Activated naive CD8-positive, alpha-beta T cell treated with anti-CD3 and anti-CD28 coated beads, Interleukin-2, amount 10 ng/mL, durations not matched to agents 7 days and 5 days (primary cell): ENCODE measurements at places on chromosomes 16 and 17.
A peak's percentile ranks its signal among the peaks of the same experiment; 100 is the strongest.

DNA sequence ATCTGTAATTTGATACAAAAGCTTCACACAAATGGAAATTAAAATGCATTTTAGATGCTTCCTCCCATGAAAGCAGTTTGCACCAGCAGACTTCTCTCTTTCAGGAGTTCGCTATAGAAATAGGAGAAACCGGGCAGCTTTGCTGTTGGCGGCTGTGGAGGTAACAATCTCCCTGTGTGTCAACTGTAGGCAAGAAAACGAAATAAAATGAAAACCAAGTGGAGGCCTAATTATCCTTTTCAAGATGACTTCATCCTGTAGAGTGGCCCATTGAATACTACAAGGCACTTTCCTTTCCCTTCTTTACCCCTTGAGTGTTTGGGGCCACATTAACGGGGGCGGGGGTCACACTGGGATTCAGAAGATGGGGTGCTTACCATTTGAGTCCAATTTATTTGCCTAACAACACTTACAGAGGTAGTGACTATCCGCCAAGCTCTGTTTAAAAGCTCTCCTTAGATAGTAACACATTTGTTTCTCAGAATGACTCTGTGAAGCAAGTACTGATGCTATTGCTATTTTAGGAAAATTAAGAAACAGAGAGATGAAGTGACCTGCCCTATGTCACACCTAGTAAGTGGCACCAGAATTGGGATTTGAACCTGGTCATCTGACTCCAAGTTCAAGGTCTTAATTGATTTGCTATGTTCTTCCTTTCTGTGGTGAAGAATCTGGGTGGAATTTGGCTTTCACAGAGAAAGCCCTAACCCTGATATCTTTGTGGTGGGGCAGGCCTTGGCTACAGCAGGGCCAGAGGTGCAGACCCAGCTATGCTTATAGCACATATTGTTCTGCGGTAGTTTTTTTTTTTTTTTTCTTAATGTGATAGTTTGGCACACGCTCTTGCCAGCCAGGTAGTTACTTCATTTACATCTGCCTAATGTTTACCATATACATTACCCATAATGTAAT lies 125.5 kb upstream of the MPHOSPH6 start:
- H3K27me3 ChIP-seq, result no peaks in the 10 kb centered on the region
- no peak overlapping the region for H3K27ac ChIP-seq
- H3K4me1 ChIP-seq, result no peaks in the 10 kb centered on the region
- H3K36me3 ChIP-seq, result no peaks in the 10 kb centered on the region

- peak overlapping the region; percentile 85 for H3K27ac ChIP-seq
- H3K4me1 ChIP-seq, result peaks cover 32% of the 10 kb centered on the region
- no peak for DNase-seq
- peak overlapping the region; percentile 22 for H3K4me3 ChIP-seq
Observed at GRCh38 chr17:82239926-82240505, 11.2 kb downstream of the SLC16A3 start.

- DNase-seq, result no peak
- no peaks in the 10 kb centered on the region for H3K36me3 ChIP-seq
- no peaks in the 10 kb centered on the region for H3K4me1 ChIP-seq
- peaks cover 6% of the 10 kb centered on the region for H3K27me3 ChIP-seq
- H3K27ac ChIP-seq, result no peak overlapping the region
- no peak overlapping the region for H3K4me3 ChIP-seq
Observed at GRCh38 chr17:42944211-42944610, 20.0 kb downstream of the AARSD1 start.

- peaks cover 37% of the 10 kb centered on the region for H3K4me1 ChIP-seq
- no peak overlapping the region for H3K27ac ChIP-seq
Observed at GRCh38 chr16:85984947-85985451, 86.0 kb downstream of the IRF8 start.

DNA sequence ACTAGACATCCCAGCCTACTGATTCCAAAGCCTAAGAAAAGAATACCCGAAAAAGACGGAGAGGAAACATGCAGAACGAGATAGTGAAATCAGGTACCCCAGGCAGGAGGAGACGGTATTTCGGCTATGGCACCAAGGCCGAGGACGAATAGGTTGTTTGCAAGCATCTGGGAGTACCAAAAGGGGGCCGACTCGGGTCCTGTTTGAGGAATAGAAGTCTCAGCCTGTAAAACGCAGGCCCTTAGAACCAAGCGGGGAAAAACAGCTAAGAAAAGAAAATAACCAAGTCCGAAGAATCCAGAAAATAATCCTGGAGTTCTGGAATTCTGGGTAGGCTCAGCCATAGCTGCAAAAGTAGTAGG lies 537 bp downstream of the SLC35B1 start:
- H3K4me3 ChIP-seq, result peak overlapping the region; percentile 93
- DNase-seq, result no peak
- no peaks in the 10 kb centered on the region for H3K27me3 ChIP-seq

GRCh38 chr17:18932360-18933055 lies 19.5 kb upstream of the SLC5A10 start:
- peak overlapping the region; percentile 60 for H3K27ac ChIP-seq
- H3K4me1 ChIP-seq, result peaks cover 18% of the 10 kb centered on the region
- H3K4me3 ChIP-seq, result no peak overlapping the region
- DNase-seq, result no peak
- peaks cover 9% of the 10 kb centered on the region for H3K27me3 ChIP-seq
- peaks cover 23% of the 10 kb centered on the region for H3K36me3 ChIP-seq

- H3K36me3 ChIP-seq, result no peaks in the 10 kb centered on the region
- peaks cover 4% of the 10 kb centered on the region for H3K27me3 ChIP-seq
- H3K4me1 ChIP-seq, result no peaks in the 10 kb centered on the region
- no peak overlapping the region for H3K27ac ChIP-seq
- H3K4me3 ChIP-seq, result no peak overlapping the region
Observed at GRCh38 chr16:46717692-46718091, 28.2 kb downstream of the ORC6 start.

- H3K4me3 ChIP-seq, result no peak overlapping the region
- H3K27me3 ChIP-seq, result peaks cover 22% of the 10 kb centered on the region
- H3K27ac ChIP-seq, result no peak overlapping the region
- H3K4me1 ChIP-seq, result peaks cover 8% of the 10 kb centered on the region
- H3K36me3 ChIP-seq, result peaks cover 1% of the 10 kb centered on the region
Observed at GRCh38 chr17:62791235-62791734, 16.8 kb downstream of the MARCHF10 start.

DNA sequence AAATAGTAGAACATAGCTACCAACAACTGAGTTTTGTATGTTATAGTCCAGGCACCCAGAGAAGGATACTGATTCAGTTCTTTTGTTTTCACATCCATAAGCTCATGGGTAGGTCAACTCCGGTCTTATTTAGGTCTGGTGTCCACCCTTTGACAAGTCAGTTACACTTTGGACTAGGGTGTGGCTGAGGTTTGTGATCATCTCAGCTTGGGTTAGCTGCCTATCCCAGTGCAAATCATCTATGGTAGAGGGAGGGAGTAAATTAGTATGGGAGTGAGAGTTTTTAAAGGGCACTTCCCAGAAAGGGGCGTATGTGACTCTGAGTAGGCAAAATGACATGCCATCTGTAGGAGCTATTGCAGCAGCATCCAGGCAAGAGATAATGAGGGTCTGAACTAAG lies 66.1 kb downstream of the TANC2 start:
- H3K27ac ChIP-seq, result no peak overlapping the region
- peaks cover 3% of the 10 kb centered on the region for H3K4me1 ChIP-seq
- no peak for DNase-seq

DNA sequence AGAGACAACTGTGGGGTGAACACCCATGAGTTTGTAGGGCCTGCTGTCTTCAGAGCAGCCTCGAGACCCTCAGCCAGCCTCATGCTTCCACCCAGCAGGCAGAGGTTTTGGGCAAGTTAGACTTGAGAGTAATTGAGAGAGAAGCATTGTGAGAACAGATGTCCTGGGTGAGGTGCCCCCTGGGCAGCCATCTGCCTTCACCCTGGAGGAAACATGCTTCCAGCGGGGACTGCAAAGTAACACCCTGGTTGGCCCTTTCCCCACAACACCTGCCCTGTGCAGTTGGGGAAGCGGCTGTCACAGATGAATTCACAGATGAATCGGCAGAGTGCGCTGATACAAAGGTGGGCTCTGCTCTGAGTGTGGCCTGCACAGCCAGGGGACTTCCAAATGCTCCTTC lies 23.4 kb downstream of the ATPAF2 start:
- H3K27ac ChIP-seq, result no peak overlapping the region
- peaks cover 1% of the 10 kb centered on the region for H3K36me3 ChIP-seq
- DNase-seq, result no peak

GRCh38 chr16:65002265-65002664 lies 119.6 kb downstream of the CDH11 start:
- H3K4me1 ChIP-seq, result no peaks in the 10 kb centered on the region
- H3K27me3 ChIP-seq, result no peaks in the 10 kb centered on the region
- H3K36me3 ChIP-seq, result no peaks in the 10 kb centered on the region
- no peak overlapping the region for H3K4me3 ChIP-seq

DNA sequence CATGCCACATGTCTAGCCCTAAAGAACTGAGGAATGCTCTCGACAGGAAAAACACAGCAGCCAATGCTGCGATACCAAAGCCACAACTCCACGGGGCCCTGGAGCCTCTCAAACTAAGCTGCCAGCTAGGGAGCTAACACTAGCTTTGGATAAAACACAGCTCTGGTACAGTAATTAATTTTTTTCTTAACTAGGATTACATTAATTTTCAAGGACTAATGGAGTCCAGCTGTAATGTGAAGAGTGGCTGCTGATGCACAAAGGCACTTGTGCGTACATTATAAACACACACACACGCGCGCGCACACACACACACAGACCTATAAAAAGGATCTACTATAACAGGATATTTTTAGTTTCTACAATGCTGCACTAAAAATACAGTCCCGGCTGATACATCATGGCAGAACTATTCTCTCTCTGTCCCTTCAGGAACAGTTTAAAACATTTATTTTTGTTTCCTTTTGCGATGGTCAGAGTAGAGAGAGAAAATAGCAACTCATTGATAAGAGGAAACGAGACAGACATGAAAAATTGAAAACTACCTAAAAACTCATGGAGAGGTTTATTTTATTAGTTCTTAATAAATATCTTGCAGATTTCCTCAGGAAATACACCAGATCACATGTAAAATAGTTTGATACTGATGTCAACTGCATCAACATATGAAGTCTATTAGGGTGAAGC lies 88.5 kb downstream of the SMG6 start:
- DNase-seq, result no peak
- H3K27me3 ChIP-seq, result no peaks in the 10 kb centered on the region
- peak overlapping the region; percentile 85 for H3K4me3 ChIP-seq
- H3K36me3 ChIP-seq, result peaks cover 22% of the 10 kb centered on the region
- H3K27ac ChIP-seq, result peak overlapping the region; percentile 93
- H3K4me1 ChIP-seq, result peaks cover 52% of the 10 kb centered on the region

GRCh38 chr16:87100306-87101058 lies 216.7 kb downstream of the C16orf95 start:
- peaks cover 6% of the 10 kb centered on the region for H3K27me3 ChIP-seq
- no peak overlapping the region for H3K27ac ChIP-seq
- H3K36me3 ChIP-seq, result no peaks in the 10 kb centered on the region
- DNase-seq, result no peak
- H3K4me3 ChIP-seq, result no peak overlapping the region
- no peaks in the 10 kb centered on the region for H3K4me1 ChIP-seq

- peaks cover 5% of the 10 kb centered on the region for H3K4me1 ChIP-seq
- no peak overlapping the region for H3K4me3 ChIP-seq
- no peak overlapping the region for H3K27ac ChIP-seq
Observed at GRCh38 chr16:4913130-4913773, 23.7 kb downstream of the PPL start.

- DNase-seq, result no peak
- H3K4me3 ChIP-seq, result no peak overlapping the region
- H3K27ac ChIP-seq, result no peak overlapping the region
- no peaks in the 10 kb centered on the region for H3K36me3 ChIP-seq
- H3K4me1 ChIP-seq, result no peaks in the 10 kb centered on the region
- peaks cover 44% of the 10 kb centered on the region for H3K27me3 ChIP-seq
Observed at GRCh38 chr17:49016775-49017463, 19.7 kb downstream of the IGF2BP1 start.

DNA sequence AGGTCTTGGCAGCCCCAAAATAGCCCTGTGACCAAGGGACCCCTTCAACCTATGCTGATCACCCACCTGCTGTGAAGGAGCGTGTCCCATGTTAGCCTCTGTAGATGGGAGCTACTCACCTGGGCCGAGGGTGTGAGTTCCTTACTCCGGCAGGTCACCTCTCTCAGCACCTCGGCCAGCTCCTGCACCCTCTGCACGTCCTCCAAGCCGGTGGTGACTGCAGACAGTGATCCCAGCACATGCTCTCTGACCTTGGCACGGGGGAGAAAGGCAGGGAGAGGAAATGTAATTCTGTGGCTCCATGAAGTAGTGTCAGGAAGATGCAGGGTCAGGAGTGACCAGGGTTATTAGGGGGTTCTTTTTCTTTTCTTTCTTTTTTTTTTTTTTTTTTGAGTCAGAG lies 67.7 kb upstream of the BCO1 start:
- H3K36me3 ChIP-seq, result no peaks in the 10 kb centered on the region
- H3K4me1 ChIP-seq, result no peaks in the 10 kb centered on the region
- H3K27ac ChIP-seq, result no peak overlapping the region
- DNase-seq, result no peak
- H3K4me3 ChIP-seq, result no peak overlapping the region
- H3K27me3 ChIP-seq, result peaks cover 3% of the 10 kb centered on the region

DNA sequence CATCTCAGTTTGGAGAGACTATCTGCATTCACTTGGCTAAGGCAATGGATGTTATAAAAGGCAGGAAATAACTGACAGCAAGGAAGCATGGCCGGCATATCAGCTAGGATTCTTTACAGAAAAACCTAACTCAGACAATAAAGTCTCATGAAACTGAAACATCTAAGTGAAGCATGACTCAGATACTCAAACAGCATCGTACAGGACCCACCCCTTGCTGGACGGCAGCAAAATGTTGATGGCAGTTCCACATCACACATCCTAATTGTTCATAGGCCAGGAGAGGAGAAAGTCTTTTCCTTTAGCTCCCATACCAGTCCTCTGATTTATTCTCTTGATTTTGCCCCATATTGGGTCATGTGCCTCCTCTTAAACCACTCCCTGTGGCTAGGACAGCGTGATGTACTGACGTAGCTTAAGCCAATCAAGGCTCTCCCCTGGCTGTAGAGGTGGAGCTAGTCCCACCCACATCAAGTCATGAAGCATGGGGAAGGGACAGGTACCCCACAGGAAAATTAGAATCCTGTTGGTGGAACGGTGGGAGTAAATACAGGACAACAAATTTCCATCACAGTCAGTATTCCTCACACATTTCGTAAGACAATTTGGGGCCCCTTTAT lies 178.9 kb downstream of the IRX3 start:
- no peaks in the 10 kb centered on the region for H3K4me1 ChIP-seq
- H3K4me3 ChIP-seq, result no peak overlapping the region
- no peaks in the 10 kb centered on the region for H3K36me3 ChIP-seq
- DNase-seq, result no peak
- no peak overlapping the region for H3K27ac ChIP-seq

- H3K4me3 ChIP-seq, result no peak overlapping the region
- no peak overlapping the region for H3K27ac ChIP-seq
- no peak for DNase-seq
- H3K4me1 ChIP-seq, result no peaks in the 10 kb centered on the region
- H3K36me3 ChIP-seq, result no peaks in the 10 kb centered on the region
Observed at GRCh38 chr16:79656553-79657115, 56.1 kb upstream of the MAF start.

GRCh38 chr17:12365805-12366204 lies 299.9 kb upstream of the MYOCD start:
- H3K4me3 ChIP-seq, result no peak overlapping the region
- H3K27me3 ChIP-seq, result no peaks in the 10 kb centered on the region
- H3K36me3 ChIP-seq, result no peaks in the 10 kb centered on the region
- no peak for DNase-seq

- H3K36me3 ChIP-seq, result no peaks in the 10 kb centered on the region
- peaks cover 12% of the 10 kb centered on the region for H3K27me3 ChIP-seq
- no peak for DNase-seq
- H3K4me1 ChIP-seq, result peaks cover 68% of the 10 kb centered on the region
Observed at GRCh38 chr17:40110026-40110845, 9.8 kb upstream of the NR1D1 start.

- H3K4me3 ChIP-seq, result no peak overlapping the region
- peaks cover 6% of the 10 kb centered on the region for H3K4me1 ChIP-seq
- H3K27me3 ChIP-seq, result peaks cover 14% of the 10 kb centered on the region
- DNase-seq, result no peak
- H3K27ac ChIP-seq, result no peak overlapping the region
- no peaks in the 10 kb centered on the region for H3K36me3 ChIP-seq
Observed at GRCh38 chr17:74402048-74402447, 29.8 kb upstream of the GPRC5C start.
